Activated CD4-positive, alpha-beta T cell treated with anti-CD3 and anti-CD28 coated beads for 36 hours (primary cell): ENCODE measurements at places on chromosomes 16 and 17. TPM values are rescaled to one million over a fixed set of nuclear protein-coding genes. Genes with fewer than 3 reads are reported as not detected.

The TOP2A gene
- total RNA-seq = 245 TPM

The TADA2A gene
- total RNA-seq = 29.9 TPM

The KRTAP16-1 gene
- not detected for total RNA-seq

The FAHD1 gene
- 11.6 TPM for total RNA-seq

The KDM6B gene
- 37.3 TPM for total RNA-seq

DNA sequence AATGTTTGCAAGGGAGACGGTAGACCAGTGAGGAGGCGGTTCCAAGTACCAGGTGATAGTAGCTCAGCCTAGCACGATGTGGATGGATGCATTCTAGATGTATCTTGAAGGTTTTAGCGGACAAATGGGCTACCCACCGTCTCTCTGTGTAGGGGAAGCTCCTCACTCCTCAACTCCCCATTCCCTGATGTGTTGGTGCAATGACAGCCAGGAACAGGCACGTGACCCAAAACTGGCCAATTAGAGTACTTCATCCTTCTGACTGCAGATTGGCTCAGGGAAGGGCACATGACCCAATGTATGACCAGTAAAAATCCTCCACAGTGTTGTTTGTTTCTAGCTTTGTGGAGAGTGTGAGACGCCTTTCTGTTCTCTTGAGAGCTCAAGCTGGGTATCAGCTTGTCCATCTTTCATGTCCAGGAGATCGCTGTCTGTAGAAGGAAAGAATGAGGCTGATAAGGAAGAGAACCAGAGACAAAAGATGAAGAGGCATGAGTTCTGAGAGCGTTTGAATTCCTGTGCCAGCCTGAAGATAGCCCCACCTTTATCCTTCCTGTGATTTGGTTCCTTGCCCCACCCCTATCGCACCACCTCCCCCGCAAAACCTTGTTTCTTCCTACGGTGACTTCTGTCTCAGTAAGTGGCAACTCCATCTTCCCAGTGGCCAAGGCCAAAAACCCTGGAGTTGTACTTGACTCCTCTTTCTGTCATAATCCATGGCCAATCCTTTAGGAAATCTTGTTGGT is 2.3 kb upstream of the BORCS6 start:
- peak; percentile 79 for DNase-seq

DNA sequence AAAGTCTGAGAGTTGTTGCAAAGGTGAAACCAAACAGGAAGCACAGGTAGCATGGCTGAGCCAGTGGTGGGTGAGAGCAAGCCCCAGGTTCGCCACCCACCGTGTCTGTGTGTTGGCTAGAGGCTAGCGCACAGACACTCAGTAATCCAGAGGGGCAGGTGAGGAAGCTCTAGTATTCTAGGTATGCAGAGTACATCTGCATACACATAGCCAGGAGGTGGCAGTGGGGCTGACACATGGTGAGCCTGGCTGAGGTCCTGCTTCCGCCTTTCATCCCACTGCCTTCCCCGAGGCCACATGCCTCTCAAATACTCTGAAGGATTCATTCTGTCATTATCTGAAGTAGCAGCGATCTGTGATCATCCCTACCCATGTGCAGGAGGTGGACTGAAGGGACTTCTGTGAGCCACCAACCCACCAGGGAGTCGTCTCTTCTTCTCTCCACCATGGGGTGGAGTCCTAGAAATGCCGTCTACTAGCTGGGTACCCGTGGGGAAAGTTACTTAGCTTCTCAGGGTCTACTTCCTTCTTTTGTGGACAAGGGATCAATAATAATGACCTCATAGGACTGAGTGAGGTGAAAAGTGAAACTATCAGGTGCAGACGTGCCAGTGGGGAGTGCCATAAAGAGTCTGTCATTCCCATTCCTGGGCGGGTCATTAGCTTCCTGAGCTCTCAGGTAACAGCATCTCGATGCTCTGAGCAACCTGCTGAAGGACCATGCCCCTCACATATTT is 36.0 kb upstream of the ICAM2 start:
- no peak for DNase-seq

GRCh38 chr17:62805234-62805633 is 2.9 kb downstream of the MARCHF10 start:
- DNase-seq = no peak

DNA sequence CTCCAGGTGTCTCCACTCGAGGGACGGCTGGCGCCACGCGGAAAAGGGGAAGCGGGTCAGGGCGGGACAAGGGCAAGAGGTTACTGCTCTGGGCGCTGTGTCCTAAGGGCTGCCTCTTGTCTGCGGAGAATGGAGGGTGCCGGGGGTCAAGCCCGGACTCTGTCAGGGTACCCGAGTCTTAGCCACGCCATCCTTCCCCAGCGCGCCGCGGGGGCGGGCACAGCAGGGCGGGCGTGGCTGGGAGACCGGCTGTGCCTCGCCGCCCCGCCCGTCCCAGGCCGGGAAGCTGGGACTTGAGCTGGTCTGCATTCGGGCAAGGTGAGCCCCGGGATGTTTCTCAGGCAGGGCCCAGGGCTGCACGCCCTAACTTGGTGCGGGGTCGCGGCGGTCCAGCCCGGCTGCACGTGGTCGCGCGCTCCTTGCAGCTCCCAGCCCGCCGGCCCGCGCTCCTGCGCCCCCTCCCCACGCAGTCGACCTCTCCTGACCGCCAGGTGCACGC is 6.2 kb upstream of the ACTG1 start:
- DNase-seq = peak; percentile 55

DNA sequence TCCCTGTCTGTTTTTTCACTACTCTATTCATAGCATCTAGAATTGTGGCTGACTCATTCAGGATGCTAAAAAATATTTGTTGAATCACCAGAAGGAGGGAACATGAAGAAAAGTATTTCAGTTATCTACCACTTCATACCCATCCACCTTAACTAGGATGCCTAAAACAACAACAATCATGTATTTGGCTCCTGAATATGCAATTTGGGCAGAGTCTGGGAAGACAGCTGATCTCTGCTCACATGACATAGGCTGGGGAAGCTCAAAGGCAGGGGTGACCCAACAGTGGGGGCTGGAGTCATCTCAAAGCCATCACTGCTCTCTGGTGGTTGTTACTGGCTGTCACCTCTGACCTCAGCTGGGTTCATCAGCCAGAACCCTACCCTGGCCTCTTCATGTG is 80.1 kb upstream of the RPL38 start:
- DNase-seq = no peak

DNA sequence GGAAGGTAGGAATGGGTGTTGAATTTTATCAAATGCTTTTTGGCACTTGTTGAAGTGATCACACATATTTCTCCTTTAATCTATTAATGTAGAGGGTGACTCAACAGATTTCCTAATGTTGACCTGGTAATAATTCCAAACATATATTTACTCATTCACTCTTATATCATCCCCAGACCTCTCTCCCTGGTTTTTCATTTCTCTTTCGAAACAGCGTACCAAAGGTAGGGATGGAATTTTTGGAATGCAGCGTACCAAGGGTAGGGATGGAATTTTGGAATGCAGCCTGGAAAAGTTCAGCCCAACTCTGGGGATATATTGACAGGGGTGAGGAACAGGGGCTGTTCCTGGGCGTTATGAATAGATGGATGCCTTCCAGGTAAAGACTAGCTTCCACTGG is 7.3 kb downstream of the KIF18B start:
- no peak for DNase-seq

GRCh38 chr16:48317026-48317425 is 68.2 kb downstream of the SIAH1 start:
- DNase-seq = no peak

DNA sequence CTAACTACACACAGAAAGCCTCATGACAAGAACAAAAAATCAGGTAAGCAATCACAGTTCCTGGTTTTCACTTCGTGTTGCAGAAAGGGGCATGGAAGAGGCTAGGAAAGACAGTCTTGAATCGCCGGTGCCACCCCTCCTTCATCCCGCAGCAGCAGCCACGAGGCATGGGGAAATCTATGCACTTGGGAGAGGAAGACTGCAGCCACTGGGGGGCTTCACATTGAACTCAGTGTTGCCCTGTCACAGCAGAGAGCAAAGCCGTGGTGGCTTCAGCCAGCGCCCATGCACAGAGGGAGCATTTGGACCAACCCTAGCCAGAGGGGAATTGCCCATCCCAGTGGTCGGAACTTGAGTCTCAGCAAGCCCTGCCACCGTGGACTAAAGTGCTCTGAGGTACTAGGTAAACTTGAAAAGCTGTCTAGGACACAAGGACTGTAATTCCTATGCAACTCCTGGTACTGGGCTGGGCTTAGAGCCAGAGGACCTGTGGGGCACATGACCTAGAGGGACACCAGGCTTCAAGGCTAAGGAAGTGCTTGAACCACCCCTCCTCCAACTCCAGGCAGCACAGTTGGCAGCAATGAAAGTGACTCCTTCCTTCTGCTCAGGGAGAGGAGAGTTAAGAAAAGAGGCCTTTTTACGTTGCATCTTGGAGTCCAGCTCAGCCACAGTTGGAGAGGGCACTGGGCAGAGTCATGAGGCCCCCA is 35.2 kb upstream of the ATP2C2 start:
- DNase-seq = no peak

GRCh38 chr16:80682421-80683070 is 121.9 kb downstream of the CDYL2 start:
- DNase-seq = no peak

- no peak for DNase-seq
Measured at GRCh38 chr16:48330841-48331192, 54.4 kb downstream of the SIAH1 start.

DNA sequence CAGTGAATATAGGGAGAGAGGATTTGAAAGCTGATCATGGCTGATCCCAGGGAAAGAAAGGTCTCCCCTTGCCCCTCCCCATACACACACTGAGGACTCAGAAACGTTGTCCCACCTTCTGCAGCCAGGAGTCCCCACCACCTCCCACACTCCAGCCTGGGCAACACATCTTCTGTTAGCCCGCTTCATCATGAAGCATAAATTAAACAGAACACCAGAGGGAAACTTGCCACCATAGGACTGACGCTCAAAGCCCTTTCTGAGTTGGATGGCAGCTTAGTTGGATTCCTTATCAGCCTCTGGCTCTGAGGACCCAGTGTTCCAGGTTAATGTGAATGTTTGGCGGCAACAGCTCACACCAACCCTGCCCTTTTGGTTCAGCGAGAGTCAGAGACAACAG is 33.9 kb downstream of the ARHGAP27 start:
- DNase-seq = no peak

GRCh38 chr16:29925105-29925756 is 795 bp downstream of the KCTD13 start:
- peak; percentile 16 for DNase-seq
